ENCODE measurements at places on chromosomes 4 and X.

DNA sequence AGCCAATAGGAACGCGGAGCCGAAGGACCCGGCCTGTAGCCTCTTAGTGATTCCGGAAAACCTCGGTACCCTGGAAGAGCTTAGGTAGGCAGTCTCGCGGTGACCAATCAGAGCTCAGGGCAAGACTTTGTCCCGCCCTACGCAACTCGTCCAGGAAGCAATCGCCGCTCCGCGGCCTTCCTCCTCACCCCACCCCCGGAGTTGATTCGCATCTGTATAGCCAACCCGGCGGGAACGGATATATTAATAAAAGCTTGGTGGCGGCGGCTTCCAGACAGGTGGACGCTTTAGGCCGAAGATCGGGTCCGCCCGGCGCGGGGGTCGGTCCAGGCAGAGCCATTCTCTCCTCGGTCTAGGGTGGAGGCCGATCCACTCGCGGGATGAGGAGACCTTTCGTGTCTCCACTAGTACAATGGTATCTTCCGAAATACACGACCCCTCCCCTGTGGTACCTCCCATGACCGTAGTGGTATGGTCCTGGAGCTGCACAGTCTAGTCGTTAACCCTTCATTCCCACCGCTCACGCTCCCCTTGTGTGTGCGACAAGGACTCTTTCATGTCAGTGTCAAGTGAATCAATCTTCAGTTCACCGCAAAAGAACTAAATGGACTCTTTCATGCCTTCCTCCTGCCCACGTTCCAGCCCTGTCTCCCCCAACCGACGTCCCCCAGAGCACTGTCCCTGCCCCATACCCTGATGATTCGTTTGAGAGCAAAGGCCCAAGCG is 24.2 kb upstream of the GLOD5 start:
- DNase-seq, result peak; percentile 99

- DNase-seq, result no peak
Observed at GRCh38 chr4:156886481-156886880, 85.1 kb downstream of the PDGFC start.

DNA sequence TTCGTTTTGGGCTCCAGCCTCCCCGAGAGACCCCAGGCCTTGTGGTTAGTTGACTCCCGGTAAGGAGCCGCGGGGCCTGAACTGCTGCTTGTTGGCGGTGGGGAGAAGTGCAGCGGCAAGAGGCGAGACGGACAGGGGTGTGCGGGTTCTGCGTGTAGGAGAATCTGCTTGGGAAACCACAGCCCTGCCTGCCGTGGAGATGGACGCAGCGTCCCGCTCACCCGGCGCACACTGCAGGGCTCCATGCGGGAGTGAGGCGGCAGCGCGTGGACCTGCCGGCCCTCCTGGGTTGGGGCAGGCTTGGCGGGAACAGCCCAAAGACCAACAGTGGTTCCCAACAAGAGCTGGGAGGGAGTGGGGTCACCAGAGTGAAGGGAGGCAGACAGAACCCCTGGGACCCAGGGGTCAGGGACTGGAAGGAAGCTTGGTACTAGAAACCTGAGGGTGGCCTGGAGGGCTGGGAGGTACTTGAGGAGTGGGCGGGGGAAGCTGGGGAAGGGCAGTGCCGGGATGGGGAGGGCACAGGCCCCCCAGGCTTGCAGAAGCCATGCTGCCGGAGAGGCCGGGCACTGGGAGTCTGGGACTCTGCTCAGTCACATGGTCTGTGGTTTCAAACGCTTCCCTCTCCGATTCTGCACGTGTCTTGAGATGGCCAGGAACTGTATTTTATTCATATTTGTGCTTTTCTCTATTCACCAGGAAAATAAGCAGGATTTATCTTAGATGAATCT is 70.8 kb downstream of the RGS12 start:
- DNase-seq, result no peak

GRCh38 chr4:26763648-26764047 is 97.0 kb upstream of the STIM2 start:
- no peak for DNase-seq

DNA sequence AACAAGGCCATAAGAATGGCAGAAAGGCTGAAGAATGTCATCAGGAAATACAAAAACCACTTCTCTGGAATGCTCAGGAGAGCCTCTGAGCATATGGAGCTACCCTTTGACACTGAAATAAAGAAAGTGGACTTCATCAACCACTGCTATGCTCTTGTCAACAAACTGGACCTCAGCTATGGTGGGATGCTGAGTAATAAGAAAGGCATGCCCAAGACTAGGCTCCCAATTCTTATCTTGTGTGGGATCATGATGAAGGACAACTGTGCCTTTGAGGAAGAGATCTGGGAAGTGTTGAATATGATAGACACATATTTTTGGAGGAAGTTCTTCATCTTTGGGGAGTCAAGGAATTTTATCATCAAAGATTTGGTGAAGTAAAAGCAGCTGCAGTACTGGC is 86.9 kb upstream of the MAGEB16 start:
- peak; percentile 65 for DNase-seq

- no peak for DNase-seq
Observed at GRCh38 chr4:113621633-113622032, 139.9 kb downstream of the CAMK2D start.

GRCh38 chrX:11437642-11438379 is 144.6 kb downstream of the AMELX start:
- peak; percentile 88 for DNase-seq

GRCh38 chr4:33802578-33802977 is 2441.7 kb downstream of the ARAP2 start:
- no peak for DNase-seq

DNA sequence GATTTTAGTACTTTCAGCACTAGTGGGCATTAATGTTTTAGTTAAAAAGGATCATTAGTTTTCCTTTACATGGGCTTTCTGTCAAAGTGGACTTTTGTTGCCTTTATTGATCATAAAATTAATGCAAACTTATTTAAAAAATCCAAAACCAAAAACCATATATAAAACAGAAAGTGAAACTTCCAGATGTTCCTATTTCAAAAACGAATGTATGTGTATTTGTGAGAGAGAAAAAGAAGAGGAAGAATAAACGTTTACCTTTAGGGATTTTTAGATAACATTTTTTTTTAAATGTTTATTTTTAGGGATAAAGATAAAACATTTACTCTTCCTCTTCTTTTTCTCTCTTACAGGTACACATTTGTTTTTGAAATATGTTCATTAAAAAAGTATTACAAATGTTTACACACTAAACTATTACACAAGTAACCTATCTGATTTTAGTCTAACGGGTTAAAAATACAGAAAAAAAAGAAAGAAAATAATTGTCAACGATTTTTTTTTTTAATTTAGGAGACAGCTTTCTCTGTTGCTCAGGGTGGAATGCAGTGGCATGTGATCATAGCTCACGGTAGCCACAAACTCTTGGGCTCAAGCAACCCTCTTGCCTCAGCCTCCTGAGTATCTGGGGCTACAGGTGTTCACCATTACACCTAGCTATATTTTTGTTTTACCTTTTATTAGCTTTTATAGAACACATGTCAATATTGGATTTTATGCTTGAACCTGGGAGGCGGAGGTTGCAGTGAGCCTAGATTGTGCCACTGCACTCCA is 16.8 kb upstream of the COX18 start:
- peak; percentile 23 for DNase-seq

DNA sequence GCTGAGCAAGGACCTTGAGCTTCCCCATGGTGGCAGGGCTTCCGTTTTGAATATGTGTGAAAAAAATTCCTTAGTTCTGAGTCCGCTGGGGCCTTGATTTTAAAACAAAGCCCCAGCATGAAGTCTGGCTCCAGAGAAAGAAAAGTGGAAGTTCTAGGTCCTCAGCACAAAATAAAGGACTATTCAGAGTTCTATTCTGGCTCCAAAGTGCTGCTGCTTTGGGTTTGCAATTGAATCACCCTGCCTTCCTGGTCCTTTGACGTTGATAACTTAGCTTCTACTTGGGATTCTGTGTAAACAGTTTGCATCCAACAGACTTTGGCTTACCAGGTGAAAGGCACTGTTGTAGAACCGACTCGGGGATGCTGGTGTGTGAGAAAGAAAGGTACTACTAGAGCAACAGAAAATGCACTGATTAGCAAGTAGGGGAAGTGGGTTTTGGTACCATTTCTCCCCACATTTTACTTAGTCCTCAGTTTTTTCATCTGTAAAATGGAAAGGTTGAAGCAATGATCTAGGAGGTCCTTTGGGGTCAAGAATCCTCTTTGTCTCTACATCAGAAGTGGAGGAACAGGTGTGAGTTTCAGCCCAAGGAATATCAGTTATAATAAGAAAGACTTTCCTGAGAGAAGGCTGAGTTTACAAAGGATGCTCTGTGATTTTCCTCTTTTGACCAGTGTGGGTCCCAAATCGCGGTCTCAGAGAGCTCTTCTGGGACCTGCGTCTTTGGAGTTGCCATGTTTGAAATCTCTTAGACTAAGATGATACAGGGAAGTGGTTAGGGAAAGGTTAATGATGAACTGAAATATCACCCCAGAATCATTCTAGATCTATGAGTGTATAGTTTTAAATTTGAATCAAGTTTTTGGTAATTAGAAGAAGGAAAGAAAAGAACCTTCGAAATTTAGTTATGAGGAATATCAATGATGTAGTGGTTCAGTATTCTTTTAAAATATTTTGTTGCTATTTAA is 28.2 kb downstream of the IGFBP7 start:
- DNase-seq, result no peak

GRCh38 chrX:9476810-9477575 is 12.1 kb downstream of the TBL1X start:
- no peak for DNase-seq

- DNase-seq, result peak; percentile 95
Observed at GRCh38 chr4:51844153-51845054, 1.5 kb downstream of the DCUN1D4 start.

DNA sequence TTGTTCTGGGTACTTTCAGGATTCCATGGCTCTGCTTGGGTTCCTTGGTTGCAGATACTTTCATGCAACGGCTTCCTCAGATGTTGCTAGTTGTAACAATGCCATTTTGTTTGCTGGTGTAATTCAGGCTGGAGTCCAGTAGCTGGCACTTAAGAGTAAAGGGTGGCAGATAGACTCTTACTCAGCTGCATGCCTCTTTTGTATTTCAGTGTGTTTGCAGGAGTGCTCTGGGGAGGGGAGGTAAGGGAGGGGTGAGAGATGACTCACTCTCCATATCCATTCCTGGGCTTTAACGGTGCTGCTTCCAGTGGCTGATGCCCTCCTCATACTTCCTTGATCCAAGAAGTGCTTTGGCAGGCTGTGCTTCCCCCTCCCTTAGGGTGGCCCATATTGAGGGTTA is 155.2 kb downstream of the ZNF330 start:
- peak; percentile 79 for DNase-seq

DNA sequence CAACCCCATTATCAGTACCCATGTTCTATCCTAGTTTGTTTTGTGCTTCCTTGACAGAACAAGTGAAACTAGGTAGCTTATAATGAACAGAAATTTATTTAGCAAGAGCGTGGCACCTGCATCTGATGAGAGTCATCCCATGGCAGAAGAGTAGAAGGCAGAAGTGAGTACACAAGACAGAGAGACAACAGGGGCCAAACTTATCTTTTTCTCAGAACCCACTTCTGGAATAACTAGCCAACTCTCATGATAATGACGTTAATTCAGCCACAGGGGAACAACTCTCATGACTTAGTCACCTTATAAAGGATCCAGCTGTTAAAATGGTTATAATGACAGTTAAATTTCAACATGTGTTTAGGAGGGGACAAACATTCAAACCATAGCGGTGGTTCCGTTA is 644.9 kb downstream of the TECRL start:
- DNase-seq, result no peak

GRCh38 chr4:182740256-182740655 is 176.9 kb downstream of the DCTD start:
- no peak for DNase-seq

- DNase-seq, result no peak
Observed at GRCh38 chrX:119735467-119735866, 22.9 kb upstream of the SOWAHD start.

DNA sequence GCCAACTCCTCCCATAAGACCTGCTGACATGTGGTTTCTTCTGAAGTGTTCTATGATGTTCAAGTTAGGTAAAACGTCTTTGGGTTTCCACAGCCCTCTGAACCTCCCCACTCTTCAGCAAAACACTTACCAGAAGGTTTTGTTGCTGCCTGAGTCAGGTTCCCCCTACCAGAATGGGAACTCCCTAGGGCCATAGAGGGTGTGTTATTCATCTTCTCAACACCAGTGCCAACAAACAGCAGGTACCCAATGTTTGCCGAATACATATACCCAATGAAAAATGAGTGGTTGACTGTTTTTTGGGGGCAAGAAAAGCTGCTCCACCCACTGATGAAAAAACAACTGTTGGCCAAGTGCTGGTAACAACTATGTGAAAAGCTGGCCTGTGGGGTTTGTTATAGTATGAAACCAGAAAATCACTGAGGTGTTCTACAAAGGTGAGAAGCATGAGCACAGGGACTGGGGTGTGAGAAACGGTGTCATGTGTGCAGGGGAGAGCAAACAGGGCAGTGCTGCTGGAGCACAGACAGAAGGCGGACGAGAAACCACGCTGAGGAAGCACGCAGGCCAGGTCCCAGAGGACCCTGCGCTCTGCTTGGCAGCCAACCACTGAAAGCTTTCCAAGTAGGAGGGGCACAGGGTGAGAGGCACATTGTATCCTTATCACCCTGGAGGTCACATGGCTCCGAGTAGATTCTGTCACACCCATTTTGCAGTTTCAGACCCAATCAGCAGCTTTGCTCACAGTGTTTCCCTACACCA is 28.8 kb downstream of the ATP8A1 start:
- DNase-seq, result no peak

- DNase-seq, result peak; percentile 78
Observed at GRCh38 chrX:119880552-119881437, 9.2 kb downstream of the NDUFA1 start.

- no peak for DNase-seq
Observed at GRCh38 chr4:101858641-101859040, 68.1 kb downstream of the BANK1 start.

DNA sequence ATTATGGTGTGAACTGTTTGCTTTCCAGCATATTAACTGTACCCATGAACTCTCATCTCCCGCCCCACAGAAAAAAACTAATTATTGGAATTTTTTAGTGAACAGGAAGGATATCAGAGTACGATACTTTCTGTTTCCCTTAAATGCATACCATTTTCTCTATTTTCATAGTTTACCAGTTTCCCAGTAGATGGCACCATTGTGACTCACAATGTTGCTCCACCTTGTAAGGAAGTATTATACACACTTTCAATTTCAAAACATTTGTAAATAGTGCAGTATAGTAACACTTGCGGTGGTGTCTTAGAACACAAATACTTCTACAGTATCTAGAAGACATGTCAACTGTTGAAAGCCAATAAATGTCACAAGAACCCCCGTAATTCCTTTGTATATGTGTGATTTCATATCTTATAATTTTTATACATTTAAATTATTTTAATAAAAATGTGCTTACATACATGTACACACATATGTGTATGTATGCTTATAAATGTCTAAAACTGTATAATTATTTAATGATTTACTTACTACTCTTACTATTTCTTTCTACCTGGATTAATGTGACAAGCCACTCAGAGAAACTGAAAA is 167.3 kb downstream of the SLIT2 start:
- peak; percentile 89 for DNase-seq

DNA sequence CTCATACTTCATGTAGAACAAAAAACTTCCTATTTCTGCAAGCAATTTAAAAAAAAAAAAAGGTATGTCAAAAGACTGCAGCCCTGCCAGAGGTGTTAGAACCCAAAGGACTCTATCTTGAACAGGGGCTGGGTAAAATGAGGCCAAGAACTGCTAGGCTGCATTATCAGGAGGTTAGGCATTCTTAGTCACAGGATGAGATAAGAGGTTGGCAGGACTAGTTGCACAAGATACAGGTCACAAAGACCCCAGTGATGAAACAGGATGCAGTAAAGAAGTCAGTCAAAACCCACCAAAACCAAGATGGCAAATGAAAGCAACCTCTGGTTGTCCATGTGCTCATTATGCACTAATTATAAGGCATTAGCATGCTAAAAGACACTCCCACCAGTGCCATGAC is 104.1 kb downstream of the ANOS1 start:
- DNase-seq, result no peak

Data from choroid plexus epithelial cell (primary cell).